ENCODE measurements at places on chromosomes 12 and 14. TPM values are rescaled to one million over a fixed set of nuclear protein-coding genes. Genes with fewer than 3 reads are reported as not detected.

- DNase-seq, result no peak
These were observed 48.4 kb downstream of the FBXW8 start for GRCh38 chr12:116959198-116959460.

DNA sequence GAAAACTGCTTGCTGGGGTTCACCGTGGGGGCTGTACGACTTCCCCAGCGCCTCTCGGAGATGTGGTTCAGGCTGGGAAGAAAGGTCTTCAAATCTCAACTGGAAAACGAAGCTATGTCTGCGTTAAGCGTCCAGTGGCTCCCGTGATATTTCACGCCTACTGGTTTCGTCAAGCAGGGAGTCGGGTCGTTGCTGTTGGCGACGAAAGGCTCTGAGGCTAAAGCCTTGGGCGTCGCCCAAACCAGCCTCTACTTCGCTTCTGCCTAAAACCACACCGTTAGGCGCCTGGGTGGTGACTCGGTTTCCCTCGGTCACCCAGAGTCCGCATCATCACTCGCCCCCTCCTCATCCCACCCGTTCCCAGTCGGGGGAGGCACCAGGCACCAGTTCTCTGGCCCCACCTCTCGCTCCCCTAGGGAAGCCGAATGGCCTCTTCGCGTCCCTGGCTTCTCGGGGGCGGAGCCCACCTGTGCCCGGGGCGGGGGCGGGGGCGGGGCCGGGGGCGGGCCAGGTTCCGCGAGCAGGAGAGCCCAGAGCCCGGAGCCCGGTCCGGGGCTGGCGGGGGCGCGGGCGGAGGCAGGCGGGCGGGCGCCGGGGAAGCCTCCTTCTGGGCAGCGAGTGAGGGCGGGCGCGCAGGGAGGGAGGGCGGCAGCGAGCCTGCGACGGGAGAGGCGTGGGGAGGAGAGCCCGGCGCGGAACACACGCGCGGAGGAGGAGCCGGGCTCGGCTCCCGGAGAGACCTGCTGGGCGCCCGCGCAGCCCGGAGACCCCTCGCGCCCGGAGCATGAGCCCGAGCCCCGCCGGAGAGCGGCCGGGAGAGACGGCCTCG lies at the start of gene B4GALNT3:
B4GALNT3 (plus strand) TSS at position 510 of the 829 bp plus-strand sequence. CDS start 438 bp downstream, outside the sequence.
- peak; percentile 74 for DNase-seq

DNA sequence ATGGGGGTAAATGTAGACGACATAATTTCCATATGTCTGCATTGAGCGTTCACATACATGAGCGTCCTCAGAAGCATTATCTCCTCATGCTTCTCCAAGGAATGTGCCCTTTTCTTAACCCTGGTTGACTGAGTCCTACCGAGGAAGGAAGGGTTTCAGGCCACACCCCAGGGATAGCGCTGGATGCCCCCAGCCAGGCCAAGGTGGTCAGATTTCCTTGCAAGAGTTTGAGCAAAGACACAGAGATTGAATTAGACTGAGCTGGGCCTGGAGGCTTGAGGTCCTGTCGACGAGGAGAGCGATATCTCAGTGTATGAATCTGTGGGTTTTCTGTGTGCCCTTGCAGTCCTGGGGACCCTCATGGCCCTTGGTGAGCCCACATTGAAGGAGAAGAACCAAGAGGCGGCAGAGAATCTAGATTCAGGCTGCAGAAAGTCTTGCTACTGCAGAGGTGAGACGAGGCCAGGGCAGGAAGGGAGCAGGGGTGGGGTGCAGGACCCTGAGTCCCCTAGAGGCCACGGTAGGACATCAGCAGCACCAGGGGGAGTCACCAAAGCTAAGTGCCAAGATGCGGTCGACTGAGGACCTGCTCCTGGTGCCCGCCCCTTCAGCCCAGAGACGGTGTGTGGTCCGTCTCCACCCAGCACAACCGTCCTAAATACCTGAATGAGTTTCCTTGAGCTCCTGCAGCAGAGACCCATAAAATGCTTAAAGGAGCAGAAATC lies 94.7 kb upstream of the DIO3 start:
- no peak for DNase-seq

- no peak for DNase-seq
These were observed 1.9 kb downstream of the GNG2 start for GRCh38 chr14:51862176-51862796.

Gene VWF
- total RNA-seq, result 0.70 TPM

Measured in type B pancreatic cell (in vitro differentiated cells).